ENCODE measurements at places on chromosomes 5 and 9.

GRCh38 chr9:83960991-83961390 is 19.0 kb downstream of the HNRNPK start:
- no peak for DNase-seq

GRCh38 chr5:82306151-82306550 is 28.0 kb upstream of the RPS23 start:
- no peak for DNase-seq

DNA sequence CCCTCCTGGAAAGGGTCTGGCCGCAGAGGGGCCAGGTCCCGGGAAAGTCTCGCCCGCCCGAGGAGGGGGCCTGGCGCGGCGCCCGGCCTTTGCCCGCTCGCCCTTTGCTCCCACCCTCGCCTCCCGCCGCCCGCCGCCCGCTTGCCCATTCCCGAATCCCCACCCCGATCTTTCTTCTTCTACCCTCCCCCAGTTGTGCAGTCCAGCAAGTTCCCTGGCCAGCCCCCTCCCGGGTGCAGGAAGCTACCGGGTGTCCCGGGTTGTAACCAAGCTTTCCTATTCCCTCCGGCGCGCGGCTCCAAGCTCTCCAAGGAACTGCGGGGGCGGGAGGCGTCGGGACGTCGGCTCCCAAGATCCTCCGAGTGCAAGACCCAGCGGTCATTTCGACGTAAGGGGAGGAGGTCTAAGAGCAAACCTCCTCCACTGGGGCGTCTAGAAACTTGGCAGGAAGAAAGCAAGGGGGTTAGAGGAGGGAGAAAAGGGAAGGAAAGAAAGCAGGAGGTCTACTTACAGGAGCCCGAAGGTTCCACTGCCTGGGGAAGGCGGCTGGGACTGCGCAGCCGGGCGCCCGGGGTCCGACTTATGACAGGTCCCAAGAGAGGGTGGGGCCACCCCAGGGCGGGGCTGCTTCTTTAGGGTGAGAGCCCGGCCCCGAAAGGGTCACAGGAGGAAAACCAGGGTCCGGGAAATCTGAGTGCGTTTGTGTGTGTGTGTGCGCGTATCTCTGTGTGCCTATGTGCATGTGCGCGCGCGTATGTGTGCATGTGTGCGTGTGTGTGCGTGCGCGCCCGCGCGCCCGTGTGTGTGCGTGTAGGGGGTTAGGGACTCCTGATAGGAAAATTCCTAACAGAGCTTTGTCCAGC is at the start of gene PTGR1:
Gene PTGR1, minus strand, starts transcription at position 556 of the 863 bp plus-strand sequence. CDS start 2,225 bp downstream, outside the sequence.
- peak; percentile 20 for DNase-seq

DNA sequence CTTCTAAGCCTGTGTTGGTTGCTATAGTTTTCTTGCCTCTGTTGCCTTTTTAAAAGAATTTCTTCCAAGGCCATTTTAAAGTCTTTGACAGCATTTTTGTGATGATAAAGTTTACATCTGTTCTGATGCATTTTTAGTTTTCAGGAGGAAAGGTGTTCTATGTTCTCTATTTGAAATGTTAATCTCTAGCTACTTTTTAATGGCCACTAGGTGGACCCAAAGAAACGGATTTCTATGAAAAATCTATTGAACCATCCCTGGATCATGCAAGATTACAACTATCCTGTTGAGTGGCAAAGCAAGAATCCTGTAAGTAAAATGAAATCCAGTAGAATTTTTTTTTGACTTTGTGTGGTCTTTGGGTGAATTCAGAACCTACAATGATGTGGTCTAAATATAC is 60.2 kb downstream of the MELK start:
- DNase-seq = peak; percentile 12

DNA sequence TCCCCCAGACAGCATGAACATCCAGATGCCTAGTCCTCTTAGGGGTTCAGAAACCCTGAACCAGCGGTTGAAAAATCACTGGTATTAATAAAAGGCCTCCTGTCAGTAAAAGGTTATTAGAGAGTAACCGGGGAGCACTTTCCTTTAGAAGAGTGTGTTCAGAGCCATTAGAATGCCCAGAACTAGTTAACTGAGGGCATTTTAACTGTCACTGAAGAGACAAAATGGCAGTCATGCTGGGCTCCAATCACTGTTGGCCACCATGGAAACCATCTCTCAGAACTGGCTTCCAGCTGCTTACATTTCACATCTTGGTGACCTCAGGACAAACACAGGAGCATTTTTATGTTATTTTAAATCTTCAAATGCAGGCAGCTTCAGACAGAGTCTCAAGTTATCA is 36.2 kb upstream of the GDA start:
- no peak for DNase-seq

DNA sequence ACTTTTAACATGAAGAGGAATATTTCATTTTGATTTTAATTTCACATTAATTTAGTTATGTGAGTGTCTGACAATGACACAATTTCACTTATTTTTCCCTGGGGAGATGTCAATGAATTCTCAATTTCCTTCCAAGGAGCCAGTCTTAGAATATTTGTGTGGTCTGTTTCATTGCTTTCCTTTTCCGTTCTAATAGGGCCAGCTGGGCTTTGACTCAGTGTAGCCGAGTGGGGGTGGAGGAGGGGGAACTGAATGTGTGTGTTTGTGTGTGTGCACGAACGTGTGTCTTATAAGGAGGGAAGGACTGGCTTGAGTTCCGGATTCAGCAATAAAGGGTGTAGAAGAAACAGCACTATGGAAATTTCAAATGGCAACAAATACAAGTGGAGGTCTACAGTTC is 100.0 kb downstream of the BASP1 start:
- no peak for DNase-seq

DNA sequence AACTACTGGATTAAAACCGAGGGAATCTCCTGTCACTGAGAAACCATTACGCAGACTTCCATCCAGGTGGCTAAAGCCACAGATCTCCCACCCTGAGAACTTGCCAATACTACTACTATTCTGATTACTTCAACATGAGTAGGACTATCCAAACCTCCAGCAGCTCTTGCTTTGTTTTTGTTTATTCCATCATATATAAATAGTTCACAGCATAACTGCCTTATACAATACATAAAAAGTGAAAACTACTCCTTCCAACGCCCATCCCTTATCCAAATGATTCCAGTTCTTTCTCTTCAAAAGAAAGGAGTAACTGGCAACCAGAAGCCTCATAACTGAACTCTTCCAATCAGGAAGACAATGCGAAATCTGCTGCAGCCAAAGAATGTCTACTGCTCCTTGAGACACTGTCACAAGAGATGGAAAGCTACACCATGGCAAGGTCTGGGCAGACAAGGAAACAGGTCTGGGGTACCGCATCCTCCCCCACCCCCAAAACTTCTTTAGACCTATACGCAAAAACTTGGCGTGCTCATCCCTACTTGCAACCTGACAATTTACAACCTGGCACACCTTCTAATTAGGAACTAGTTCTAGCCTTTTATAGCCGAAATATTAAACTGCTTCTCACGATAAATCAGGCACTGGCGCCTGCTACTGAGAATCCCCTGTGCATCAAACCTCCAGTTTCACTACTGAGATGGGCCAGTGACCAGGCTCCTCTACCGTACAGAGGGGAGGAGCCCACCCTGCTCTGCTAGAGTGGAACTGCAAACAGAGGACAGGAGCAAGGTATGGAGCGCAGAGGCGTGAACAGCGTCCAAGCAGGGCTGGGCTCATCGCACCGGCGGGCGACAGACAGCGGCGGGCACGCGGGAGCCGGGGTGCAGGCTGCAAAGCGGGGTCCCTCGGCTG is 986 bp downstream of the PLPP1 start:
- DNase-seq = no peak

DNA sequence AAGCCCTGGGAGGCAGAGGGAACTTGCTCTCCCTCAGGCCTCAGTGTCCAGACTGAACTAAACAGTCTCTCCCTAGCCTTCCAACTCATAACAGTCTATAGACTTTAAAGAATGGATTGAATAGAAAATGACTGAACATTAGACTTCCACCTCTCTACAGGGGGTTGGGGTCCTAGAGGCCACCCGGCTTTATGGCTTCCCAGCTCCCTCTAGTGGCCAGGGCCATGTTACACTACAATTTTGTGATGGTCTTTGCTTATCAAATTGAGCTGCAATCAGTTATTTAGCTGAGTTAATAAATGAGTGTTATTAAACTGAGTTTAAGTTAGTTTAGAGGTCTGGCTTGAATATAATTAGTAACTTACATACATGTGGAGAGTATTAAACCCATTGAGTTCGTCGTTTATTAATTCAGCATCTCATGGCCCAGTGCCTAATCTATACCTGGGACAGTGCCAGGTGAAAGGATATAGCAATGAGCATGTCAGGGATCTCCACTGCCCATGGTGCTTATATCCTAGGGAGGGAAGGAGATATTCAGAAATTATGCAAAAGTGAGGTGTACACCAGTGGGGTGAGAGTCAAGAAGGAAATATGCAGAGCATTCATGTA is 105.2 kb downstream of the SH3TC2 start:
- DNase-seq = peak; percentile 49

DNA sequence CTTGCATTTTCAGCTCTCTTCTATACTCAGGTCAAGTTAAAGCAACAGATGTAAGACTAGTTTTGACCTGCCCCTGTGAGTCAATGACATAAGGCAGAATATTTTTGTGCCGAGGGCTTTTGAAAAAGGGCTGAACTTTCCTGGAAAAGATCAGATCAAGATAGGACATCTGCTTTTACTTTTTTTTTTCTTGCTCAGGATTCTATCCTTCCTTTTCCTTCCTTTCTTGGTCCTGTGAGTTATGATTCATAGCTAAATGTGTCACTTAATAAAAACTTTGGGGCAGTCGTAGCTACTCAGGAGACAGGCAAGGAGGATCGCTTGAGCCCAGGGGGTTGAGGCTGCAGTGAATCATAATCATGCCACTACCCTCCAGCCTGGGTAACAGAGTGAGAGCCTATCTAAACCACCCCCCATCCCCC is 84.3 kb upstream of the BRINP1 start:
- DNase-seq = no peak

- DNase-seq = no peak
Measured at GRCh38 chr5:6587171-6587570, 45.7 kb downstream of the NSUN2 start.

GRCh38 chr5:179836225-179837019 is 15.7 kb downstream of the SQSTM1 start:
- DNase-seq = no peak

GRCh38 chr5:143812085-143812705 is at the start of gene HMHB1:
Gene HMHB1 (plus strand): TSS chr5:143812161.
- no peak for DNase-seq
